ENCODE measurements at places on chromosomes 1 and 21.

DNA sequence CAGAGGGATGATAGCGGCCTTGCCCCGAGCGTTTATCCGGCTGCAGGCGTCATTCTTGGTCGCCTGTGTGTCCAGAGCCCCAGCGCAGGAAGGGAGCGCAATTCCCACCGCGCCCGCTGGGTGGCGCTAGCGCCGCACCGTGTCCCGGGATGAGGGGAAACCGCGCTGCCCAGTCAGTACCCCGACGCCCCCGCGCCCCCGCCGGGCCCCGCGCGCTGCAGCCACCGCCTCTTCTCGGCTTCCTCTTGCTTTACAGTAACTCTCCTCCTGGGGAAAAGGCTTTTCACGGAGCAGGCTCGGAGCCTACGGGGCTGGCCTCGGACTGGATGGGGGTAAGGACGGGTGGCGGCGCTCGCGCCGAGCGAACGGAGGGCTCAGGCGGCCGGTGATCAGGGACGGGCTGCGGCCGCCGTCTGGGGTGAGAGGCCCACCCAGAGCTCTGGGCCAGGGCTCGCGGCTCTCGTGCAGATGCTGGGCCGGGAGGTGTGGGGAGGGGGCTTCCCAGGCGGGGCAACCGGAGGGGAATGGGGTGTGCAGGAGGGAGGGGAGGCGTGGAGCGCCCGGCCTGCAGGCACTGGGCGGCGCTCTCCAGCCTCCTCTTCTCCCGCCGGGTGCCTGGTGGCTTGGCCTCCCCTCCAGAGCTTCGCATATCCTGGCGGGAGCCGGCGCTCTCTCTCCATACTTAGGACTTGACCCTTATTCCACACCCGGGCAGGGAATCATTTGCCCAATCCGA is 29.8 kb downstream of the TEX35 start:
- peak; percentile 77 for DNase-seq

DNA sequence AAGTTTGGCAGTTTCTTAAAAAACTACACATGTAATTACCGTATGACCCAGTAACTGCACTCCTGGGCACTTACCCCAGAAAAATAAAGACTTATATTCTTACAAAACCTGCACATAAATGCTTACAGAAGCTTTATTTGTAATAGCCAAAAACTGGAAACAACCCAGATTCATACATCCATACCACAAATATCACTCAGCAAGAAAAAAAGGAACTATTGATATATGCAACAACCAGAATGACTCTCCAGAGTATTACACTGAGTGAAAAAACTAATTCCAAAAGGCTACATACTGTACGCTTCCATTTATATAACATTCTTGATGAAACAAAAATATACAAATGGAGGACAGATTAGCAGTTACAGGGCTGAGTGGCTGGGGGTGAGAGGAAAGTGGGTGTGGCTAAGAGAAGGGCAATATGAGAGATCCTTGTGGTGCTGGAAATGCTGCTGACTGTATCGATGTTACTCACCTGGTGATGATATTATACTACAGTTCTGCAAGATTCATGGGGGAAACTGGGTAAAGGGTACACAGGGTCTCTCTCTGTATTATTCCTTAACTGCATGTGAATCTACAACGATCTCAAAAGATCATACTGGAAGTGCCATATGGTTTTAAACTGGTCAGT is 96.0 kb upstream of the GNG4 start:
- no peak for DNase-seq

DNA sequence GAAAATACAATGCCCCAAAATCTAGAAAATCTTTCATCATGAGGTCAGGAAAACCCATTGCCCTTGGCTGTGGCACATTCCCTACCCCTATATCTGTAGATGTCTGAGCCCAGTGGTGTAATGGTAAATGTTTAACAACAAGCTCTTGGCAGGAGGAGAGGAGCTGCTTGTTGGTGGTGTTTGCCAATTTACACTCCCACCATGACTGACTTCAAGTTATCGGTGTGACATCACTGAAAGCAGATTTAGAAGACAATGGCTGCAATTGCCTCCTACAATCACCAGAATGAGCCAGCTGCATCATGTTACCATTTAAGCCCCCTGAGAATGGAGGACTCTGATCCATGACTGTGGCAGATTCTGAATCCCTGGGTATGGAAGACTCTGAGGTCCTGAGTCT is 70.9 kb downstream of the SDC3 start:
- no peak for DNase-seq

- DNase-seq = no peak
Measured at GRCh38 chr1:211520641-211521040, 28.7 kb upstream of the RD3 start.

DNA sequence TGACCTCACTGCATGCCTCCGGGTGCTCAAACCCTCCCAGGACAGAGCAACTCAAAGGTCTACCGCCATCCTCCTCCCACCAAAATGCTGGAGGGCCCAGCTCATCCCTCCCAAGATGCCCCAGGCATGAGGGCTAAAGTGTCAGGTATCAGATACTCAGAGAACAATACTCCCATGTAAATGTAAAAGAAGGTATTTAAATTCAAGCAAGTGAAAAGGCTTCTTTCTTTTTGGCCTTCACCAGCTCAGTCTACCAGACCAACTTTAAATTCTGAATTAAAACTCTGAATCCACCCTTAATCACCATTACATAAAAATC is 3.0 kb downstream of the PARP1 start:
- DNase-seq = no peak

- peak; percentile 39 for DNase-seq
Measured at GRCh38 chr1:175725684-175726083, 17.7 kb downstream of the TNR start.

- DNase-seq = no peak
Measured at GRCh38 chr1:176619261-176619660, 156.3 kb downstream of the PAPPA2 start.

DNA sequence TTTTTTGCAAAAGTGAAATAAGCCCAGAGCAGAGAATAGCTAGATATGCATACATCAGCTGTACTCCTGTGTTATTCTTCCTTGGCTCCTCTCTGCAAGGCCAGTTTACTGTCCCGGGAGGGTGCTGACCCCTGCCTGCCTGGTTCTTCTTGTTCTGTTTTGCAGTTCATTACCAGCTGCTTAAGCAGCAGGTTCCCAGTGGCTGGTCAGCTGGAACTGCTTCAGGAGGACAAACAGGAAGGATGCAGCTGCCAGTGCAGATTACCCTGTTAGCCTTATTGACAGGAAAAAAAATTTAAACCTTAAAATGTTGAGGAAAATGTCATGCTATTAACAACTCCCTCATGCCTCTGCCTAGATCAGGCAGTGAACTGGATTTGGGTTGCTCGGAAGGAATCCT is 16.0 kb upstream of the LRIG2 start:
- no peak for DNase-seq

DNA sequence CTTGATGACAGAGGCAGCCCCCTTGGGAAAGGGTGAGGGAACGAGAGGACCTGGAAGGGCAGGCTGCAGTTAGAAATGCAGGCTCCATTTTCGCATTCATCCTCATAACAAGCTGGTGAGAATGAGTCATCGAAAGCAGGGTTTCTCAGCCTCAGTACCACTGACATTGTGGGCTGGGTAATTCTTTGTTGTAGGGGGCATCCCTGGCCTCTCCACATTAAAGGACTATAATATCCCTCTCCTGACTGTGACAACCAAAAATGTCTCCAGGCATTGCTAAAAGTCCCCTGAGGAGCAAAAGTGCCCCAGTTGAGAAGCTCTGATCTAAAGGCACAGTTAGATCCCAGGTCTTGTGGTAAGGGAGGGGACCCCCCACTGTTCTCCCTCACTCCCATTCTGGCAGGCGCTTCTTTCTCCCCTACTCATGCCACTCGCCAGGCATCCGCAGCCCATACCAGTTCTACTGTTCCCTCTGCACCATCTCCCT is 20.4 kb downstream of the KCNN3 start:
- DNase-seq = no peak

DNA sequence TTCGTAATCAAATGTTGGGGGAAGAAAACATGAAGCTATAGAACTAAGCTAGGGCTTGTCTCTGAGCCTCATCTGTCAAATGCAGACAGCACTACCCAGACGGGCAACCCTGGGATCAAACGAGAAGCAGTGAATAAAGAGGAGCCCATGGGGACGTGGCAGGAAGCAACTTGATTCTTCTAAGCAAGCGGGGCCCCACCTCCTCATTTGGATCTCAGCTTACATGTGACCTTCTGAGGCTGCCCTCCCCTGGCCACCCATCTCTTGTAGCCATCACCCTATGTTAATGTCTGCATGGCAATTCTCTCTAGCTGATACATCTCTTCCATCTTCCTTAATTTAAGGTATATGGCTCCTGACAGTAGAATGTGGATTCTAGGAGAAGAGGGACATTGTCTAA is 171.3 kb downstream of the IGSF21 start:
- DNase-seq = no peak

GRCh38 chr1:197778366-197778945 is 3.2 kb upstream of the DENND1B start:
- DNase-seq = no peak

DNA sequence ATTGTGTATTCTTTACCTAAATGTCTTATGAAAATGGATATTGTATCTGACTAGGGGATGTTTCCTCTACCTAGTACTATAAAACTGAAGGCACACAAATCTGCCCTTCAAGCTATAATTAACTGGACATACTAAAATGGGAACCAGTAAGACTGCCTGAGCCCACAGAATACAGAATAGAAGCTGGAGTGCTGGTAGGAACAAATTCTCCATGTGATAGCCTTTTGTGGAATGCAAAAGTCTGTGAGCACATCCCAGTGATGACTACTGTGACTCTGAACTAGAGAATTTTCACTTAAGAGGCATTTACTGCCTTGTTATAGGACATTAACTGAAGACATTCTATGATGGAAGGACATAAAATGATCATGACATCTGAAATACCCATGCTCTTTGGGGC is 30.3 kb downstream of the KIFAP3 start:
- DNase-seq = no peak

DNA sequence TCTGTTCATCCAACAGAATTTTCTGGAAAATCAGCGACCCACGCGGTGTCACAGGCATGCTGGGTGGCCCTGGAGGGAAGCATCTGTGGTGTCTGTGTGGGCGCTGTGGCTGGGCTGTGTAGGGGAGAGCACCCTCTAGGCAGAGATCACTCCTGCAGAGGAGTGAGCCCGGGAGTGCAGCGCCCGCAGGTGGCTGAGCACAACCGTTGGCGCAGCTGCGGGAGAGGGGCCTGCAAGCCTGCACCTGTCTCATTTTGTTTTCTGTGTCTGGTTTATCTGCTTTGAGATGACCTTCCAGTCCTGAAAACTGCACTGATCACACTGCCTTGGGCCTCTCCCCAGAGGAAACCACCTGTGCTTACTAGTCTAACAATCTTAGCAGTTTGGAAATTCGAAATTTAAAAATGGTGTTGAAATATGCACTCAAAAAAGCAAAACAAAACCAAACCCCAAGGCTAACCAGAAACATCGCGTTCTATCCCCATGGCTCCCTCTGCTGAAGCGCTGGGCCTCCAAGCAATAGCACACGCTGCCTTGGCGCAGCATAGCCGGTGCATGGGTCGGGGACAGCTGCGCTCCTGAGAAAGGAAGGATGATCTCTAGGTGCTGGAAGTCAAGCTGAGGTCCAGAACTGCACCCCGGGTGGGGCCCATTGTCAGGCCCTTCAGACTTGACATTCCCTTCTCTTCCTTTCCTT is 4.8 kb downstream of the FAM3B start:
- no peak for DNase-seq

DNA sequence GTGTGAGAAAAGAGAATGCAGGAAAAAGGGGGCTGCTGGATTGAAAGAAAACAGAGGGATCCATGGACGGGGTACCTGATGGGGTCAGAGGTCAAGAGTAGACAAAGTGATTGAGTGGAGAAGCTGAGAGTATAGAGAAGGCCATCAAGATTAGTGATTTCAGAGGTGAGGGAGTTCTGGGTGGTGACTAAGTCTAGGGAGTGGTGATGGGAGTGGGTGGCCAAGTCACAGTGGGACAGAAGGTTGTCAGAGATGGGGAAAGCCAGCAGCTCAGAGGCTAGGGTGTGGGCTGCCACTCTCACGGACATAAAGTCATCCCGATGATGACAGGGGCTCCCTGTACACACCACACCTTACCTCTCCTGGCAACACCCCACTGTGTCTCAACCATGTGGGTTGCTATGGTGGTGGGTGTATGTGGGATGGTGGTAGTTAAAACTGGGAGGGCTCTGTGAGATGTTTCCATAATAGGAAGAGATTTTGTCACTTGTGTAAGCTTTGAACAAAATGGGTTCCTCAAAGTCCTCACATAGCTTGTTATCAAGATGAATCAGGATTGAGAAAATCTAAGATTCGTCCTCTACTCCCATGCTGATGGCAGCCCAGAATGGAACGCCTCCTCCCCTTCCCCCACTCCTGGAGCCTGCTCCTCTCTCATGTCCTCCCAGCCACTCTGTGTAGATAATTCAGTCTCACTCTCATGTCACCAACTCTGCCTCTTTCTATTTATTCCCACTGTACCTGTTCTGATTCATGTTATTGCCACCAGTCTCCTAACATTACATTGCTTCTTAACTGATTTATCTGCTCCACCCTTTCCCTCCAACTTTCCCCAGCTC is 20.3 kb upstream of the CSF1 start:
- no peak for DNase-seq

DNA sequence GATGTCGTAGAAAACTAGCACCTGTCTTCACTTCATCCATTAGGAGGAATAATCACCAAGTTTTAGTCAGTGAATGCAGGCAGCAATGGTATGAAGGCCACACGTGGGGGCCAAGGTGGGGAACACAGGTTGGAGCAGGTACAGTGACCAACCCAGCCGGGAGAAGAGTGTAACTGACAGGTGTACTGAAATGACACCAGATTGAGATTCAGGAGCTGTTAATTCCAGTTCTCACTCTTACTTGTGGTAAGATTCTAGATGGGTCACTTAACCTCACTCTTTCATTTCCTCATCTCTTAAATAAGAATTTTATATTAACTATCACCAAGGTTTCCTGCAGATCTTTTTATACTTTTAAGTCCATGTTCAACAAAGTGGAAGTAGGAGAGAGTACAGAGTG is 206.2 kb upstream of the PTBP2 start:
- DNase-seq = no peak

GRCh38 chr1:150273311-150273710 is 721 bp downstream of the C1orf54 start:
- DNase-seq = no peak
